ENCODE measurements at places on chromosomes 16 and 17.

- no peak for DNase-seq
Observed at GRCh38 chr17:13204607-13205237, 186.9 kb upstream of the ELAC2 start.

GRCh38 chr17:9406046-9406606 lies 169.5 kb downstream of the STX8 start:
- DNase-seq = peak; percentile 1

- peak; percentile 49 for DNase-seq
Observed at GRCh38 chr16:50665128-50665878, 15.8 kb downstream of the SNX20 start.

GRCh38 chr16:50797456-50797855 lies 55.6 kb downstream of the CYLD start:
- no peak for DNase-seq

DNA sequence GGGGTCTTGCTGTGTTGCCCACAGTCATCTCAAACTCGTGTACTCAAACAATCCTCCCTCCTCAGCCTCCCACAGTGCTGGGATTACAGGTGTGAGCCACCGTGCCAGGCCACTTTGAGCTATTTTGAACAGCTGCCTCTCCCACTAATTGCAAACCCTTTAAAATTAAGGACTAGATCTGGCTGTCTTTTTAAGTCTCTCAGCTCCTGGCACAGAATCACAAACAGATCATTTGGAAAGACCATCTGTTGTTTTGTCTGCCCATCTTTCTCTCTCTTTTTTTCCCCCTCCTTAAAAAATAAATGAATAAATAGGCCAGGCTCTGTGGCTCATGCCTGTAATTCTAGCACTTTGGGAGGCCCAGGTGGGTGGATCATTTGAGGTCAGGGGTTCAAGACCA lies 10.9 kb upstream of the STAT3 start:
- DNase-seq = peak; percentile 94
